ENCODE measurements at places on chromosomes 4 and X. TPM values are rescaled to one million over a fixed set of nuclear protein-coding genes. Genes with fewer than 3 reads are reported as not detected.

CXCL11 gene
- total RNA-seq = not detected

SLC49A3 gene
- total RNA-seq = 8.6 TPM

JAKMIP1 gene
- total RNA-seq = 0.57 TPM

SCD5 gene
- 28.4 TPM for total RNA-seq

ALB gene
- not detected for total RNA-seq

FAT1 gene
- total RNA-seq = 244 TPM

MAP7D2 gene
- 0.83 TPM for total RNA-seq

RBMX2 gene
- 14.2 TPM for total RNA-seq

CD38 gene
- total RNA-seq = 3.2 TPM

FAM9B gene
- total RNA-seq = not detected

SRPK3 gene
- 2.2 TPM for total RNA-seq

PALLD gene
- total RNA-seq = 1,903 TPM

TEX13B gene
- total RNA-seq = not detected

SLC9A7 gene
- 10.7 TPM for total RNA-seq

TNIP2 gene
- total RNA-seq = 85.5 TPM

GJB1 gene
- total RNA-seq = not detected

CYSLTR1 gene
- total RNA-seq = 25.2 TPM

AFAP1 gene
- 39.3 TPM for total RNA-seq

MYL5 gene
- total RNA-seq = 7.9 TPM

ADH1B gene
- 359 TPM for total RNA-seq

PNMA6F gene
- total RNA-seq = not detected

CXorf49 gene
- not detected for total RNA-seq

TENM3 gene
- total RNA-seq = 30.5 TPM

FAM47E gene
- total RNA-seq = 2.1 TPM

ARMCX5 gene
- total RNA-seq = 9.9 TPM

P2RY4 gene
- not detected for total RNA-seq

AMOT gene
- 4.5 TPM for total RNA-seq

CCSER1 gene
- total RNA-seq = 5.0 TPM

OTUD5 gene
- total RNA-seq = 39.9 TPM

XK gene
- 10.6 TPM for total RNA-seq

IGSF1 gene
- 1.2 TPM for total RNA-seq

SRPX2 gene
- 37.8 TPM for total RNA-seq

PRKG2 gene
- 8.6 TPM for total RNA-seq

RNF212 gene
- 3.8 TPM for total RNA-seq

ATP1B4 gene
- not detected for total RNA-seq

GLRA3 gene
- 0.11 TPM for total RNA-seq

TRIM61 gene
- total RNA-seq = not detected

EDA gene
- 5.4 TPM for total RNA-seq

PDHA1 gene
- total RNA-seq = 78.9 TPM

SOX3 gene
- not detected for total RNA-seq

MID1 gene
- 11.2 TPM for total RNA-seq

SLC6A14 gene
- not detected for total RNA-seq

AP1AR gene
- 11.7 TPM for total RNA-seq

RIPPLY1 gene
- not detected for total RNA-seq

PAGE1 gene
- total RNA-seq = not detected

H2BW2 gene
- not detected for total RNA-seq

Data from esophagus muscularis mucosa (tissue), 4 donors.